ENCODE measurements at places on chromosomes 1 and 21.

- DNase-seq, result no peak
Observed at GRCh38 chr21:17753736-17754135, 65.4 kb downstream of the C21orf91 start.

GRCh38 chr1:31376375-31377134 is 3.7 kb upstream of the FABP3 start:
- DNase-seq, result no peak

DNA sequence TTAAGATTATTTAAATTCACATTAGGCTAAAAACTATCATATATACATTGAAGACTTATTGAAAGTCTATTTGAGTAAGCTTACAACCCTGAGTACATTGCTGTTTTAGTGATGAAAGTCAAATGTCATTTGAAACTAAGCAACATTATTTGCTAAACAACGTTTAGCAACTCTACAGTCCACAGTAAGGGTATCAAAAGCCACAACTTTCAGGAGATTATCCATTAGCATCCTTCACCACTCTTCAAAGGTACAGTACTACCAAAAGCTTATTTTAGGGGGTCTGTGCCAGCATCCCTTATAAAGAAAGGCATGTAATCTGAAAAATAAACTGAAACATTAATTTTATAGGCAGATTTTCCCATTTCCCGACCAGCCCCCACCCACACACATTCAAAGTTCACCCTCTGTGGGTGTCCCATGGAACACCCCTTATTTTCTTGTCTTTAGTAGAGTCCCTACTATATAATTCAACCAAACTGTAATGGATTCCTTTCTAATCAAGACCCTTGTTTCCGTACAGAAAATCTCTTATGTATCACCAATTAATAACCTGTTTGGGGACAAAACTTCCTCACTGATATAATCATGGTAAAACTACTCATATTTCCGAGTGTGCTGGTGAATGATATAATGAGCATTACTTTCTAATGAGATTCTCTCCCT is 11.0 kb downstream of the SFPQ start:
- no peak for DNase-seq

- no peak for DNase-seq
Observed at GRCh38 chr1:229836324-229836723, 210.3 kb downstream of the URB2 start.
